ENCODE measurements at places on chromosomes 7 and 10.

- DNase-seq = no peak
Measured at GRCh38 chr7:75983471-75984129, 10.8 kb downstream of the TMEM120A start.

DNA sequence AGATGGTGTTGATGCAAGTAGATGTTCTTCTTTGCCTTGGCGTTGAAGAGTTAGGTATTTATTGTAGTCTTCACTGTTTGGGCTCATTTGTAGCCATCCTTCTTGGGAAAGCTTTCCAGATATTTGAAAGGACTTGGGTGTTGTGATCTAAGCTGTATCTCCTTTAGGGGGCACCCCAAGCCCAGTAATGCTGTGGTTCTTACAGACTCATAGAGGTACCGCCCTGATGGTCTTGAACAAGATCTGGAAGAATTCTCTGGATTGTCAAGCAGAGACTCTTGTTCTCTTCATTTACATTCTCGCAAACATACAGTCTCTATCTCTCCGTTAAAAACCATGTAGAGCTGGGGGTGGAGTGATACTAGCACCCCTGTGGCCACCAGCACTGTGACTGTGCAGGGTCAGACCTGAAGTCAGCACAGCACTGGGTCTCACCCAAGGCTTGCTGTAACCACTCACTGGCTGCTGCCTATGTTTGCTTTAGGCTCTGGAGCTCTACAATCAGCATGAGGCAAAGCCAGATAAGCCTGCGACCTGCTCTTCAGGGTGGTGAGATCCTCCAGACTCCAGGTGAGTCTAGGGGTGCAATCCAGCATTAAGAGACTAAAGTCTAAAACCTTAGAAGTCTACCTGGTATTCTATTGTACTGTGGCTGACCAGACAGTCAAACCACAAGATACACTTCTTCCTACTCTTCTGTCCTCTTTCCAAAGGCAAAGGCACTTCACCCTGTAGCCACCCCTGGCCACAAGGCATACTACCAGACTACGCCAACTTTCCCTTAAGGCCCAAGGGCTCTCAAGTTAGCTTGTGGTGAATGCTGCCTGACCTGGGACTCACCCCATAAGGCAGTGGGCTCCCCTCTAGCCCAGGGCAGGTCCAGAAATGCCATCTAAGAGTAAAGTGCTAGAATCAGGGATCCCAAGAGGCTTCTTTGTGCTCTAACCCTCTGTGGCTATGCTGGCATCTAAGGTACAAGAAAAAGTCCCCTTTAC, 209.7 kb upstream of the TMEM196 start:
- DNase-seq = peak; percentile 44

DNA sequence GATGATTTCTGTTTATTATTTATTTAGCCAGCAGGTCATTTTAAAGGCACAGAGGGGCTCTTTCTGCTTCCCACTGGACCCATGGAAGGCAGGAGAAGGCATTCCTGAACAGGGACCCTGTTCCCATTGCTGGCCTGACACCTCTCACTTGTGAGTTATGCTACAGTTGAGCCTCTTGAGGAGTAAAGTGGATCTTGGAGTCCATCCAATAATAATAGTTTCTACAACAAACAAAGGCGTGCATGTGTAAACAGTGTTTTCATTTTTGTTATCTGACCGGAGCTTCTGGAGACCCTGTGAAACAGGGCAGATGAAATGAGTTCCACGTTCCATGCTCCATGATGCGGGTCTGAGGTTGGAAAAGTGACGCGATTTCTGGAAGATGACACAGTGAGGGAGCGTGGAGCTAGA, 127.3 kb upstream of the HABP2 start:
- peak; percentile 68 for DNase-seq

DNA sequence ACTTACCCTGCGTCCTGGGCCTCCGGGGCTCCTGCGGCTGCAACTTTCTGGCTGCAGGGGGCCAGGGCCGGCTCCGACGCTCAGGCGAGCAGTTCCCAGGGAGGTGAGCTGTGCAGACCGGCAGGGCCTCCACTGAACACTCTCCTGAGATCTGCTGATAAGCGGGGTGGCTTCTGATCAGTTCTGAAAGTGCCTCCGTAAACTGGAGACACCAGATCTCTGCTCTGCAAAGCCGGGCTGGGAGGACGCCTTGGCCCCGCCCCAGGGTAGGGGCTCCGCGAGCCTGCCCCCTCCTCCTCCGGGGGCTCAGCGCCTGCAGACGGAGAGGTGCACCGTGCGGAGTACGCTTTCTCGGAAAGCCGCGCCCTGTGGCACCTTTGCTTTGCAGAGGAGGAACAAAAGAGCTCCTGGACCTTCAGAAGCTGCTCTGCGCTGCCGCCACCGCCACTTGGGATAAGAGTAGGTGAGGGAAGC, 141.3 kb upstream of the VKORC1L1 start:
- DNase-seq = peak; percentile 22

DNA sequence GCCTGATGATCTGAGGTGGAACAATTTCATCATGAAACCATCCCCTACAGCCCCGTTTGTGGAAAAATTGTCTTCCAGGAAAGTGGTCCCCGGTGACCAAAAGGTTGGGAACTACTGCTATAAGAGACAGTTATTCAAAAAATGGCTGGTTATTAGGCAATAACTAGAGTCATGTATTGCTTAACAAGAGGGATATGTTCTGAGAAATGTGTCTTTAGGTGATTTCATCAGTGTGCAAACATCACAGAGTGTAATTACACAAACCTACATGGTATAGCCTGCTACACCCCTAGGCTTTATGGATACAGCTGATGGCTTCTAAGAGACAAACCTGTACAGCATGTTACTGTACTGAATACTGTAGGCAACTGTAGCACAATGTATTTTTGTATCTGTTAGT, 71.3 kb upstream of the CSTF2T start:
- DNase-seq = no peak

DNA sequence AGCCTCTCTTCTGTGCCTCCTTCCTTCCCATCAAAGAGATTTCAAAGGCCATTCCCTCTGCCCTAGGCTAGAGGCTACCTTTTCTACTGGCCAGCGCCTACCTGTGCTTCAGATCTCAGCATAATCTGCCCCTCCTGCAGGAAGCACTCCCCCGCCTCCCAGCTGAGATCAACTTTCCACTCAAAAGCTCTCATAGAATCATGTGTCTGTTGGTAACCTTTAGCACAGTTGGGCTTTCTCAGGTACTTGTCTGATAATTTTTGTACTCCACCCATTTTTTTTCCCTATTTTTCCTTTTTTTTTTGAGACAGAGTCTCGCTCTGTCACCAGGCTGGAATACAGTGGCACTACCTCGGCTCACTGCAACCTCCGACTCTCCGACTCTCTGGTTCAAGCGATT, 231.0 kb upstream of the PRSS58 start:
- DNase-seq = no peak

GRCh38 chr7:152485826-152486225, 50.0 kb upstream of the KMT2C start:
- DNase-seq = no peak

- DNase-seq = no peak
Measured at GRCh38 chr10:103466734-103467133, 8.0 kb upstream of the CALHM1 start.

DNA sequence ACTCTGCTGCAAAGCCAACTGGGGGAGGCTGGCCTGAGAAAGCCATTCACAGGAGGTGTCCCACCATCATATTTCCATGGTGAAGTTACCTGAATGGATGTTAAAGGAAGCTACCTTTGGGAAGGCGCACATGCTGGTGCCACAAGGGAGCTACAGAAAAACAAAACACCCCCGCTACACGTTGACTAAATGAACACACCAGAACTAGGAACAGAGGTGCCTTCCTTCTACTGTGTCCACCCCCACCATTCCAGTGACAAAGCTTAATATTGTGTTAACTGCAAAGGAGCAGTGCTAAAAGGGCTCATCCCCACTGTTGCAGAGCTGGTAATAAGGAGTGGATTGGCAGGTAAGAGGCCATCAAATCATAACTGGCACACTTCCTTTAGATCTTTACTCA, 420.0 kb upstream of the PODXL start:
- DNase-seq = no peak

DNA sequence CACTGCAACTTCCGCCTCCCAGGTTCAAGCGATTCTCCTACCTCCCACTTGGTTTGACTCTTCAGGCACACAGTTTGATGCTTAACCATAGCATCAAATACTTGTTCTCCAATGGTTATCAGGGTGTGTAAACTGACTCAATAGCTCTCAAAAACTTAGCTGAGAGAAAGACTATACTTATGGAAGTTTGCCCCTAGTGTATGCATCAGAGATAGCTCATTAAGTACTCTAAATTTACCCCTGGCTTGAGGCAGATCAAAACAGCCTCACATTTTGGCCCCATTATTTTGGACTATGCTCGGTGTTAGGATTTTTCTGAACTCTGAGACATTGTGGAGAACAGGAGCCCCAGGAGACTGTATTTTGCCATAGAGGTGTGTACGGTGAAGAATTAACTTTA, 40.8 kb upstream of the SLC35B4 start:
- no peak for DNase-seq

- DNase-seq = no peak
Measured at GRCh38 chr7:301291-302053, 11.5 kb downstream of the FOXL3 start.

DNA sequence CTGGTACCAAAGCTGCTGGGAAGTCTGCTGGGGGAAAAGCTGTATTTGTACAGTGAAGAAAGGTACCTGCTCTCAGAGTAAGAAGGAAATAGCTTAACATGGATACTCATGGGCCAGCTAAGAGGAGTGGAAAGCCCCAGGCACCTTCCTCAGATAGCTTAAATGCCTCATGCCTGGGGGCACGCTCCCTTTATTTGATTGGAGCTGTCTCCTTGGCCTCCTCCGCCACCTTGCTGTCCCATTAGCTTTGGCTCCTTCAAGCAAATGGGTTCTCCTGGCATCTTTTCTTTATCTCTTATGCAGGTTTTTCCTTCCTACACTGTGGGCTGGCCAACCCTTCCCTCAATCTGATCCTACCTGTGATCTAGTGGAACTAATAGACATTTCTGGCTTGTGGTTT, 318.5 kb downstream of the SH2D4B start:
- no peak for DNase-seq

- no peak for DNase-seq
Measured at GRCh38 chr10:3382092-3382491, 209.5 kb upstream of the PITRM1 start.

GRCh38 chr10:2122431-2123124, 385.3 kb upstream of the ADARB2 start:
- DNase-seq = no peak

GRCh38 chr10:71711052-71711623, 8.4 kb downstream of the C10orf105 start:
- DNase-seq = no peak

DNA sequence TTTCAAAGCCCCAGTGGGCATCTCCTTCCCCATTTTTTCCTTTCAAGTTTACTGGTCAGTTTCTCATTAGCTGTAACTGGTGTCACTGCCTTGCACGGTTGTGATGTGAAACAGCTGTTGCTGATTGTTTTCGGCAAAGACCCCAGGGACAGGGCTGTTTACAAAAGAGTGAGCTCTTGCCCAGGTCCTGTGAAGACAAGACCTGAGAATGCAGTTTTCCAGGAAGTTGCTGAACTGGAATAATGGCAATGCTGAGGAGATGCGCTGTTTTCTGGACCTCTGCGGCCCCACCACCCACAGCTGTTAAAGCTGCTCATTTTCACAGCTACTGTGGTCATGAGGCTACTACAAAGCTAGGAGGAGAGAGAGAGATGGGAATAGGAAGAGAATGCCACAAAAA, 116.6 kb upstream of the RSU1 start:
- DNase-seq = peak; percentile 52

DNA sequence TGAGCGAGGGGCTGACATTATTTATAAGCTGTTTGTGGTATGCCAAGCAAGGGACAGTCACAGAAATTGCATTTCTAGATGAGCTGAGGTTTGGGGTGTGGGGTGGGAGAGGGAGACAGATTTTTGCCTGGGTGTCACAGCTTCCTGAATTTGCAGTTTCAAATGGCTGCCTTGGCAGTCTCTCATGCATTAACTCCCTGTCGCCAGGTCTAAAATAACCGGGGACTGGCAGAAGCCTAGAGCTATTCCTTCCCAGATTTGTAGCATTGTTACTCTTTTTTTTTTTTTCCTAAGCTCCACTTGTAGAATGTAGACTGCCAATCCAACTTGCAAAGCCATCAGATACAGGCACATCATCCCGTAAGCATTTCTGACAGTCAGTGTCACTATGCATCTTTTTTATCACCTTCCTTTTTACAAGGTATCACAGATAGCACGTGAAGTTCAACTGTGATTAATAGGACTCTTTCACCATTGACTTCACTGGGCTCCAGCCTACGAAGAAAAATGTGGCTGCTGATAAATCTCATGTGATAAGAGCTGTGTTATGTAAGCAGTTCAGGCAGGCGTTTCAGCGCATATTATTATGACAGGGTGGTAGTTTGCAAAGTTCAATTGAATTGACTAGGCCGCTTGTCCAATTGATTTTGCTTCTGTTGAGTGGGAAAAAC, 130.7 kb upstream of the CELF2 start:
- no peak for DNase-seq

DNA sequence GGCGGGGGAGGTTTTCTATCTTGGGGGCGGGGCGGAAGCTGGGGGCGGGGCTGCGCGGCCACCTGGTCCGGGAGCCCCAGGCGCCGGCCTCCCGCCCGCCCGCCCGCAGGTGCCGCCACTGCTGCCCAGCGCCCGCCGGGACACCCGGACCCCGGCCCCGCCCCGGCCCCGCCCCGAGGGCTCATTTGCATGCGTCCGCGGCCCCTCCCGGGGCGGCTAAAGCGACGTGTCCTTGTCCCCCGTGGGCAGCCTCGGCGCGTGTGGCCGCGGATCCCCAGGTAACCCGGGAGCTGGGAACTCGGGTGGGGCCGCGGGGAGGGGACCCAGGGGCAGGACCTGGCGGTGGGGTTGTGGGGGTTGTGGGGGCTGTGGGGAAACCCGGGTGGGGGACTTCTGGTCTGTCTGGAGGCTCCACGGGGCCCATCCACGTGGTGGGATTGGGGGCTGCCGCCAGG, at the start of gene BHLHA15:
TSS of gene BHLHA15 (plus strand) at position 219 of the 455 bp plus-strand sequence. CDS start 871 bp downstream, outside the sequence.
- DNase-seq = no peak

DNA sequence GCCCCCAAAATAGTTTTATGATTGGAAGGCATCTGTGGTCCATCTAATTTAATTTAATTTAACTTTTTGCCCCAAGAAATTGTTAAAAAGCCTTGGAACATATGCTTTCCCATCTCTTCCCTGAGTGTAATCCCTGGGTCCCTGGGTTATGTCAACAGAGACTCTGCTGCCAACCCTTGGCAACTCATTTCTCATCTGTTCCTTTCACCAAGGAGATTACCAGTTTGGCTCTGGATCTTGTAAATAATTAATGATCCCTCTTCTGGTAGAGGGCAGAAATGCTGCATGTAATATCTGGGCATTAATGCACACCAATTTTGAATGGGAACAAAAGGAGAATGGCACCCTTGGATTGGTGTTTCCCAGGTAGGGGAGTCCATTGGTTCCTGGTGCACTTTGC, 514.2 kb downstream of the CCSER2 start:
- DNase-seq = no peak

DNA sequence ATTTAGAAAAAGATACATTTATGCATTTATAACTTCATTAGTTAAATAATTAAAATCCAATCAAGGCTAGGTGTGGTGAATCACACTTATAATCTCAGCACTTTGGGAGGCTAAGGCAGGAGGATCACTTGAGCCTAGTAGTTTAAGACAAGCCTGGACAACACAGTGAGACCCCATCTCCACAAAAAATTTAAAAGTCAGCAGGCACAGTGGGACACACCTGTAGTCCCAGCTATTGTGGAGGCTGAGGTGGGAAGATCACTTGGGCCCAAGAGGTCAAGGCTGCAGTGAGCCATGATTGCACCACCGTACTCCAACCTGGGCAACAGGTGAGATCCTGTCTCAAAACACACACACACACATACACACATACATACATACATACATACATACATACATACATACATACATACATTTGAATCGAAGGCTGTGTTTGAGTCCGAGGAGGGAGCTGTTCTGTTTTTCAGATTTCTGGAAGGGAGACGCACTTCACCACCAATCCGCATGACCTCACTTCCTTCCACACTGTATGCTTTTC, 30.1 kb downstream of the SFMBT2 start:
- no peak for DNase-seq
